ENCODE measurements at places on chromosomes 12 and 14.

- no peak for DNase-seq
These were observed 10.5 kb downstream of the BTBD6 start for GRCh38 chr14:105258846-105259245.

GRCh38 chr12:6725350-6725749, 1.5 kb downstream of the COPS7A start:
- no peak for DNase-seq

DNA sequence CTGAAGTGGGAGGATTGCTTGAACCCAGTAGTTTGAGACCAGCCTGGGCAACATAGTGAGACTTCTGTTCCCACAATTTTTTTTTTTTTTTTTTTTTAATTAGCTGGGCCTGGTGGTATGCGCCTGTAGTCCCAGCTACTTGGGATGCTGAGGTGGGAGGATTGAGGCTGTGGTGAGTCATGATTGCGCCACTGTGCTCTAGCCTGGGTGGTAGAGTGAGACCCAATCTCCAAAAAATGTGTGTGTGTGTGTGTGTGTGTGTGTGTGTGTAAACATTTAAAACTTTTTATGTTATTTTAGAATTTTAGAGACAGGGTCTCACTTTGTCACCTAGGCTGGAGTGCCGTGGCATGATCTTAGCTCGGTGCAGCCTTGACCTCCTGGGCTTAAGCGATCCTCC, 6.8 kb downstream of the PPP1R36 start:
- DNase-seq = peak; percentile 40

DNA sequence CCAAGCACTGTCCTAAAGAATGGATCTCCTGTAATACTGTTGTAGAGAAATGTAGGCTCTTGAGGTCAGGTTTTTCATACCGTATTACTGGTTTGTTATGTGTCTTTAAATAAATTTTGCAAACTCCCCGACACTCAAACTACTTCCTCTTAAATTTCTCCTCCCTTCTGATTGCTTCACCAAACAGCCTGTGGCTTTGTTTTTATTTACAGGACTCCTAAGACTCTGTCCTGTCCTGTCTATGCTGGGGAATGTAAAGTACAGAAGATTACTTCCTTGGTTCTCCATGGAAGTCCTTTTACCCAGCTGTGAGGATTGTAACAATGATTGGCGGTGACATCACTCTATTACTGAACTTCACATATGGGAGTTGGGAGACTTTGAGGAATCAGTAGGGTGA, 873.5 kb downstream of the DIO2 start:
- no peak for DNase-seq

DNA sequence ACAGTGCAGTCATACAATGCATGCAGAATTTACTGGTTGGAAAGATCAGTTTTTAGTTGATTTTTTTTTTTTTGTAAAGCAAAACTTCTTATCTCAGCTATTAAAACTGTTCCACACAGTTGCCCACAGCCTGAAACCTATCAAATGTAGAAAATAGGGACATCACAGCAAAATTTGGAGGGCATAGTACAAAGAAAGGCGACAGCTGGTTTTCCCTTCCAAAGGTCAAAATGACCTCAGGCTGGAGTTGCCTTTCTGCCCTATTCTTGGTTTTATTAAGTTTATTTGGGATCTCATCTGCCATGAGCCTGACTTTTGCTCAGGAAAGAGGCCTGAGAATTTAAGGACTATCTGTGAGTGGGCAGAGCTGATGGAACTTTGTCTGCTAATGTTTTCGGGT, 28.5 kb downstream of the NOPCHAP1 start:
- DNase-seq = no peak

- DNase-seq = no peak
These were observed 647.8 kb downstream of the TMEM121 start for GRCh38 chr14:106174206-106174605.

DNA sequence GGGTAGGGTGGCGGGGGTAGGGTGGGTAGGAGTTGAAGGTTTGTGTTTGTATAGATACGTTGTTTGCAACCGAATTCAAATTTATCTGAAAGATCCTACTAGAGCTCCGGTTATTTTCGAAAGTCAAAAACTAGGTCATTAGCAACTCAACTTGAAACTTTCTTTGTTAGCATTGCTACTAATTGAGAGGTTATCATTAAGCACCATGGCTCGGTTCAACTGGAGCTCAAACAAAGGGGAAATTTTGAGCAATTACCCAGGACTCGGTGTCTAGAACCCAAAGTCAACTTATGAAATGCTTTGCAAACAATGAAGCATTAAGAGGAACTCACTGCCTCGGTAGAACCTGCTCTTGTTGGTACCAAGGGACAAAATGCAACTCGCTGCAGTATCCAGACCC, 207.7 kb downstream of the BCAT1 start:
- DNase-seq = no peak
